ENCODE measurements at places on chromosomes 2 and 18. TPM values are rescaled to one million over a fixed set of nuclear protein-coding genes. Genes with fewer than 3 reads are reported as not detected.

The TRAF3IP1 gene
- total RNA-seq, result 15.1 TPM

The GALR1 gene
- not detected for total RNA-seq

The UCN gene
- total RNA-seq, result 1.5 TPM

The LYG2 gene
- not detected for total RNA-seq

The CXCR1 gene
- not detected for total RNA-seq

The FAM228A gene
- total RNA-seq, result 0.31 TPM

The TMEM17 gene
- total RNA-seq, result 3.8 TPM

The DSG1 gene
- not detected for total RNA-seq

The DYSF gene
- total RNA-seq, result 112 TPM

The LYPD6B gene
- 0.36 TPM for total RNA-seq

The RAB31 gene
- total RNA-seq, result 82.4 TPM

The PKDCC gene
- total RNA-seq, result 164 TPM

The ST8SIA5 gene
- total RNA-seq, result 0.36 TPM

The PARD6G gene
- 10.9 TPM for total RNA-seq

The IKZF2 gene
- total RNA-seq, result 8.6 TPM

The GPATCH11 gene
- 9.0 TPM for total RNA-seq

The FEV gene
- total RNA-seq, result not detected

The BMP10 gene
- not detected for total RNA-seq

The ACVR1 gene
- 81.7 TPM for total RNA-seq

The ATP8B1 gene
- 28.1 TPM for total RNA-seq

The LANCL1 gene
- total RNA-seq, result 52.4 TPM

The ALPP gene
- total RNA-seq, result not detected

The GCG gene
- 0.31 TPM for total RNA-seq

The CPS1 gene
- 15.2 TPM for total RNA-seq

The FN1 gene
- total RNA-seq, result 30,644 TPM

The TEKT4 gene
- not detected for total RNA-seq

The GPAT2 gene
- not detected for total RNA-seq

The LRRC30 gene
- total RNA-seq, result not detected

The DNER gene
- total RNA-seq, result not detected

The CLEC4F gene
- total RNA-seq, result not detected

The DCAF17 gene
- 17.6 TPM for total RNA-seq

The OLA1 gene
- 71.8 TPM for total RNA-seq
